ENCODE measurements at places on chromosomes 11 and 22. TPM values are rescaled to one million over a fixed set of nuclear protein-coding genes. Genes with fewer than 3 reads are reported as not detected.

The SMIM38 gene
- 0.08 TPM for total RNA-seq

The OR1S2 gene
- not detected for total RNA-seq

The ZNF215 gene
- total RNA-seq = 1.3 TPM

The CHRDL2 gene
- total RNA-seq = not detected

The INCENP gene
- 3.9 TPM for total RNA-seq

Data from smooth muscle cell of the coronary artery (primary cell).